ENCODE measurements at places on chromosomes 12 and 14. TPM values are rescaled to one million over a fixed set of nuclear protein-coding genes. Genes with fewer than 3 reads are reported as not detected.

Gene KCNH3
- 11.9 TPM for total RNA-seq

Gene CELA1
- total RNA-seq = not detected

Gene NINJ2
- total RNA-seq = 0.13 TPM

Gene NDRG2
- 61.1 TPM for total RNA-seq

Gene AP1G2
- 10.0 TPM for total RNA-seq
